ENCODE measurements at places on chromosomes 16 and 17.

DNA sequence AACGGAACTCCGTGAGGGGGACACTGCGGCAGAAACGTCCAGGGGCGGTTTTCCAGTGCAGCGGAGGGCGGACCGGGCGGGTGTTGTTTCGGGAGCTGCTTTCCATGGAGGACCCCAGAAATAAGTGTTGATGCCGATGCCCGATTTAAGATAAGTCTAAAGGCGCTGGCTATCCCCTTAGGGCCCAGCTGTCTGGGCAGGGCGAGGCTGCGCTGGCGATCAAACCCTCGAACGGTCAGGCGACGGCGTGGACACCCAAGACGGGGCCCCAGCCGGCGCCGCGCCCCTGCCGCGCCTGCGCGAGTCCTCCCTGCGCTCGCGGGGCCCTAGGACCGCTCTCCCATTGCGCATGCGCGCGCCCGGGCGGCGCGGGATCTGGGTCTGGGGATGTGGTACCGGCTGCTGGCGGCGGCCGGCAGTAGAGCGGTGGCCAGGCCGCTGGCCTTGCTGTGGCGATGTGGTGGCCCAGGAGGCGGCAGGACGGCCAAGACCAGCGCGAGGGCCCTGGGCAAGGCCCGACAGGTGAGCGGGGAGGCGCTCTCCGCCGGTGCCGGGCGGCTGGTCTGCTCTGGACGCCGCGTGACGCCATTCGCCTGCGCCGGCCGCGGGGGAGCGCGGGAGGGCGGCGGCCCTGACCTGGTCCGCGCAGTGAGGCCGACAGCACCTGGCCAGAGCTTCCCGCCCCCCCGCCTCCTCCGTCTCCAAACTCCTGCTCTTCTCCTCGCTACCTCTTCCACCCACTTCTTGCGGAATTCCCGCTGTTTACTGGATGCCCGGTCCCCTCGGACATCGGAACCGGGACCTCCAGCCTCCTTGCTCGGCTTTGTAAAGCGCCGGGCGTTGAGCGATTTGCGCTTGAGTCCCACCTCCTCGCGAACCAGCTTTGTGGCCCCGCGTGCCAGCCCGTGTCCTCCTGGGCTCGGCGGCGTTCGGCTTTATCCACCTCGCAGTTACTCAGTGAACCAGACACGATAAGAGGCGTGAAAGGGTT lies 24.0 kb downstream of the DEF8 start:
- DNase-seq: peak; percentile 99

- DNase-seq: no peak
Measured at GRCh38 chr17:48546924-48547807, 2.3 kb upstream of the HOXB2 start.

DNA sequence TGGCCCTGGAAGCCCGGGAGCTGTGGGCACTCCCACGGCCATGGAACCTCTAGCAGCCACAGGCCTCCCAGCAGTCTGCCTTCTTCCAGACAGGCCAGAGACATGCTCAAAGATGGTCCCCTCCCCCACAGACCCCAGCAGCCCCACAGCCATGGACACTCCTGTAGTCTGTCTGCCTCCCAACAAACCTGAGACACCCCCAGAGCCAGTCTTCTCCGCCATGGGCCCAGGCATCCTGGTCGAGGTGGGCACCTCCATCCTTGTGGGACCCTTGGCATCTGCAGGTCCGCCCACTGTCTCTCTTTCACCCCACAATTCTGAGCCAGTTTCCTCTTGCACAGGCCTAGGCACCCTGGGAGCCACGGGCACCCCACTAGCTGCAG lies 3.1 kb downstream of the KIAA0753 start:
- DNase-seq: no peak

DNA sequence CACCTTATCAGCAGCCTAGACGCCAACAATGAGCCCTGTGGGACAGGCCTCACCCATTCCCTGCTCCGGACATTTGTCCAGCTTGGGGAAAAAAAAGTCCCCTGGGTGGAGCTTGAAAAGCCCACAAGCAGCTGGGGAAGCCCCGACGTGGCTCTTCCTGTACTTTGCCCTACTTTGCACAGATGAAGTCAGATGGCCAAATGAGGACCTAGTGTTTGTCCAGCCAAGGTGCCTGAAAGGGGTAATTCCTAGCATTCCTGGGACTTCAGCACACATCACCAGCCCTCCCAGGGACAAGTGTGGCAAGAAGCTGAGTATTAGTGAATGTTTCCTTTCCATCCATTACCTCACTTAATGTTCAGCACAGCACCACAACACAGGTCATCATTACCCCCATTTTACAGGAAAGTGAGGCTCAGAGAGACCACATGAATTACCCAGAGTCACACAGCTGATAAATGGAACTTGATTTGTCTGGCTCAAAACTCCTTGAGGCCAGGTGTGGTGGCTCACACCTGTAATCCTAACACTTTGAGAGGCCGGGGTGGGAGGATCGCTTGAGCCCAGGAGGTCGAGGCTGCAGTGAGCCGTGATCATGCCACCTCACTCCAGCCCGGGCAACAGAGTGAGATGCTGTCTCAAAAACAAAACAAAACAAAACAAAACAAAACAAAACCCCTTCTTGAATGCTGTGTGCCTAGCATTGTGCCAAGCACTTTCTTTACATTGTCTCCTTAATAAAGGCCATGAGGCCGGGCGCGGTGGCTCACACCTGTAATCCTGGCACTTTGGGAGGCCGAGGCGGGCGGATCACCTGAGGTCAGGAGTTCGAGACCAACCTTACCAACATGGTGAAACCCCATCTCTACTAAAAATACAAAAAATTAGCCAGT lies 19.9 kb upstream of the PLLP start:
- peak; percentile 77 for DNase-seq

- DNase-seq: no peak
Measured at GRCh38 chr16:54447576-54448440, 161.2 kb upstream of the IRX3 start.

DNA sequence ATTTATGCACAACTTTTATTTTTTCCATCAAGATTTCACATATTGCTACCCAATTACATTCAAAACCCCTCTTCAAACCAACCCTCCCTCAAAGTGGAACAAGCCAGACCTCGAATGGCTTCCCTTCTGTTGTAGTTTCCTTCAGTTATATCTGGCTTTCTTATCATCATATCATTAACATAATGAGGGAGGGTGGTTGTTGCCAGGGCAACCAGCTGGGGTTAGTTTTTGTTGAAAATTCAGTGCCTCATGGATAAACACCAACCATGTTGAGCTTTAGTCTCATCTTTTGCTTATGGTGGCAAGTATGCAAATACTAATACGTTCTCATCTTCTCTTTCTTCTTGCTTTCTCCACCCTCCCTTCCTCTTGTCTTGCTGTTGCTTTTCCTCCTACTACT lies 359.7 kb downstream of the CDH11 start:
- no peak for DNase-seq

DNA sequence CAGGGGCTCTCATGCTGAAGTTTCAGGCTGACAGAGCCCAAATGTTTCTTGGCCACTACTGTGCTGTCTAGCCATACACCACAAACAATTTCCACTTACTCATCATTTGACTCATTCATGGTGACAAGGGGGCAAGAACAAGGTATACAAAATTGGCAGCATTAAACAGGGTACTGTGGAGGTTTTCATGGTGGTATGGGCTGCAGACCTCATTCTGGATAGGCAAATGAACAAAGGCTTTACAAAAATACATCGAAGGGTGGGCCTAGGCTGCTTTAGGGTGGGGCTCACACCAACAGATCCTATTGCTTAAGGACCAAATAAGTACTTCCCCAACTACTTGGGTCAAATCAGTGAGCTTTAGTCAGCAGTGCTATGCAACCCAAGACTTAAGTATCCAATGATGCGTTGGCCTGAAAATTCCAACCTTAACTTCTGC lies 53.0 kb downstream of the N4BP1 start:
- no peak for DNase-seq

- DNase-seq: no peak
Measured at GRCh38 chr16:82874672-82875071, 247.9 kb downstream of the CDH13 start.

GRCh38 chr17:16428098-16428882 lies 12.9 kb downstream of the TRPV2 start:
- no peak for DNase-seq

DNA sequence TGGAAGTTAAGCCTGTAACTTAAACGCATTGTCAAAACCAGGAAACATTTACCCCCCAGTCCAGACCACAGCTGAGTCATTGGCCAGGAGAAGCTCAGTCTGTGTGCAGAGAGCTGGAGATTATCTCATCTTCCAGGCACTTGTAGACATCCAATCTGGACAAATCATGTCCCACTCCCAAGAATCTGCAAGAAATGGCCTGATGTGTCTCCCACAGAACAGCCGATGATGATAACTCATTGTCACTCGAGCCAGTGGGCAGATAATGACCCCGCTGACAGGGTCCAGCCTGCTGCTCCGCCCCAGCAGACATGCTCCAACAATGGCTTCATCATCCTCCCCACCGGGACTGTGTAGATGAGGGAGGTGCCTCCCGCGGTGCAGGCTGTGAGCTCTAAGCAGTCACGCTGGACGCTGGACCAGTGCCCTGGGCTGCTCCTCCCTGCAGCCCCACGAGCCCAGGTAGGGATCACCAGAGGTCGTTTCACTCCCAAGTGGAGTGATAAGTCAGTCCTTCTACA lies 322.5 kb downstream of the C16orf95 start:
- DNase-seq: no peak

- DNase-seq: no peak
Measured at GRCh38 chr16:84357191-84357651, 11.1 kb upstream of the ATP2C2 start.

DNA sequence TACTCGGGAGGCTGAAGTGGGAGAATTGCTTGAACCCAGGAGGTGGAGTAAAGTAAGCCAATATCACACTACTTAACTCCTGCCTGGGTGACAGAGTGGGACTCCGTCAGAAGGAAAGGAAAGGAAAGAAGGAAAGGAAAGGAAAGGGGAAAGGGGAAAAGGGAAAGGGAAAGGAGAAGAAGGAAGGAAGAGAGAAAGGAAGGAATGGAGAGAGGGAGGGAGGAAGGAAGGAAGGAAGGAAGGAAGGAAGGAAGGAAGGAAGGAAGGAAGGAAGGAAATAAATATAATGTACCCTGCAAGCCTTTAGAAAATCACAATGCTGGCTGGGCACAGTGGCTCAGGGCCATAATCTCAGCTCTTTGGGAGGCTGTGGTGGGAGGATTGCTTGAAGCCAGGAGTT lies 27.3 kb downstream of the SLC5A11 start:
- no peak for DNase-seq

DNA sequence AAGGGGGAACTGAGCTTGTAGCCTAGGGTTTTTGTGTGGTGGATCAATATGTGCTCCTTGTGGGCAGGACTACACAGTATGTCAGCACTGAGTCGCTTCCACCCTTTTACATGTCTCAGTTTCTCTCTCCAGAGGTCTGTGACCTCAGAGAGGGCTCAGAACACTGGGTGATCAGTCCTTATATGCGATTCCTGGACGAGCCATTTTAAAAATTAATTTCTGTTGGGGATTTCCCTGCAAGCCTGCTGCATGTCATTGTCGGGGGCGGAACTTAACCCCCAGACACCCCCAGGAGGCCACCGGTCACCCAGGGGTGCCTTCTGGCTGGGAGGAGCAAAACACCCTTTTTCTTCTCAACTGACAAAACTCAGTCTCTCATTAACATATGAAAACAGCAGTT lies 14.1 kb downstream of the DHRS7B start:
- no peak for DNase-seq

- no peak for DNase-seq
Measured at GRCh38 chr16:64846966-64847365, 274.9 kb downstream of the CDH11 start.

DNA sequence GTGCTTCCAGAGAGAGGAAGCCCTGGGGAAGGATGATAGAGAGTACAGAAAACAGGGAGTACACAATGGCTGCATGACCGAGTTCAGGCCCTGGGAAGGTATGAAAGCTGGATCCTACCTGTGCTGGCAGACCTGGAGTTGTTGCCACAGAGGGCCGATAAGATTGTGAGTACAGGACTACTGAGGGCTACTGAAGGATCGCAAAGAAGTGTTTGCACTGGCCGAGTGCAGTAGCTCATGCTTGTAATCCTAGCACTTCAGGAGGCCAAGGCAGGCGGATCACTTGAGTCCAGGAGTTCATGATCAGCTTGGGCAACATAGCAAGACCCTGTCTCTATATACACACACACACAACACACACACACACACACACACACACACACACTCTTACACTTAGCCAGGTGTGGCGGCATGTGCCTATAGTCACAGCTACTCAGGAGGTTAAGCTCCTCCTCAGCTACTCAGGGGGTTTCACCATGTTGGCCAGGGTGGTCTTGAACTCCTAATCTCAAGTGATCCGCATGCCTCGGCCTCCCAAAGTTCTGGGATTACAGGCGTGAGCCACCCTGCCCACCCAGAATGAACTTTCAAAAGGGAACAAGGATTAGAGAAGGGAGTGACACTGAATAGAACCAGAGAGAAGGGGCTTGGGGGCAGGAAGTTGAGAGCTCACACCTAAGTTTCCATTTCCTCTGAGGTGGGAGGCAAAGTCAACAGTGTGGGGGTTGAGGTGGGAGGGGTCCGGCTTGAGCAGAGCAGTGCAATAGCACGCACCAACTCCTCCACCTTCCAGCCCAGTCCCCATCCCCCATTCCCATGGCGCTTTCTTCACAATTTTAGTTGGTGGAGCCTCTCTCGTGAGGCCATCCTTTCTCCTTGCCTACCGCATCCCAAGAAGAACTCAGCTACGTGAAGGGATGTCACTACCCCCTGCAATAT lies 7.5 kb downstream of the SCIMP start:
- no peak for DNase-seq

GRCh38 chr16:69123910-69124309 lies 8.5 kb downstream of the CHTF8 start:
- DNase-seq: no peak

GRCh38 chr16:63602206-63602927 lies 1519.5 kb downstream of the CDH11 start:
- no peak for DNase-seq

DNA sequence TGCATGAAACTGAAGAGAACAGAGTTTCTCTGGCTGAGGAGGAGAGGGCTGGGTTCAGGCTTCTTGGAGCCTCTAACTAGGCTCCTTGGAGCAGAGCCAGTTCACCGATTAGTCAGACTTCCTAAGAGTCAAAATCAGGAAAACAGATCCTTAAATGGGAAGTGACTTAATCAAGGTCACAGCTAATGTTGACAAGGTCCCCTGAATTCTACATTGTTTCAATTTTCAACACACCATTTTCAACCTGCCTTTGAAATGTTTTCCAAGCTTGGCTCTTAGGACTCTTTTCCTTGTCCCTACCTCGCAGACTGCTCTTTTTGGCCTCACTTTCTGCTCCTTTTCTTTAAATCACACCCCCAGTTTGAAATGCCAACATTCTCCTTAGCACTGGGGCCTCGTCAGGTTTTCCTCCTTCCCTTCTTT lies 16.3 kb downstream of the MYL4 start:
- DNase-seq: no peak

- no peak for DNase-seq
Measured at GRCh38 chr17:59642565-59642964, 22.9 kb downstream of the CLTC start.

DNA sequence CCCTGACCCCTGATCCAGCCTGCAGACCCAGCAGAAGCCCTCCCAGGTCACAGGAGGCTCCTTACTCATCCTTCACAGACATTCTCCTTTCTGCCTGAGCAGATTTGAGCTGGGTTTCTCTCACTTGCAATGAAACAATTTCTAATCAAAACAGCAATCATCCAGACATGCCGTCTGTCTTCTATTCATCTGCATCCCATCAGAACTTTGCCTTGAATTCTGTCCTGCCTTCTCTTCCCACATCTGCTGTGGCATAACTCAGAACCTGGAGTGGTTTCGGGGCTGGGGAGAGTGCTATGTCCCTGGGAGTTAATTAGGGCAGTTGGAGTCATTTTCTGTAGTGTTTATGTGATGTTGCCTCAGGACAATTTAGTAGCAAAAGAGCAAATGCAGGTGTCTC lies 278.6 kb downstream of the CBLN1 start:
- no peak for DNase-seq

Measured in mesenteric fat pad (tissue), 1 donor.